Neural crest cell (in vitro differentiated cells): ENCODE measurements at places on chromosomes 7 and 10.

DNA sequence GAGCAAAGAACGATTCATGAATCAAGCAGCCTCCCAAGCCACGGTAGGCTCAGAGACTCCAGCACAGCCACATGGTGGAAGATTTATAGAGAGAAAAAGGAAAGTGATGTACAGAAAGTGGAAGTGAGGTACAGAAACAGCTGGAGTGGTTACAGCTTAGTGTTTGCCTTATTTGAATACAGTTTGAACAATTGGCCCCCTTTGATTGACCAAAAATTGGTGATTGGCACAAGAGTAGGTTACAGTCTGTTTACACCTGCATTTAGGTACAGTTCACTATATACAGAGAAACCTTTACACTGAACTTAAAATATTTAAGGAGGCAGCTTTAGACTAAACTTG lies 136.4 kb upstream of the ASAH2 start:
- no peak for DNase-seq

DNA sequence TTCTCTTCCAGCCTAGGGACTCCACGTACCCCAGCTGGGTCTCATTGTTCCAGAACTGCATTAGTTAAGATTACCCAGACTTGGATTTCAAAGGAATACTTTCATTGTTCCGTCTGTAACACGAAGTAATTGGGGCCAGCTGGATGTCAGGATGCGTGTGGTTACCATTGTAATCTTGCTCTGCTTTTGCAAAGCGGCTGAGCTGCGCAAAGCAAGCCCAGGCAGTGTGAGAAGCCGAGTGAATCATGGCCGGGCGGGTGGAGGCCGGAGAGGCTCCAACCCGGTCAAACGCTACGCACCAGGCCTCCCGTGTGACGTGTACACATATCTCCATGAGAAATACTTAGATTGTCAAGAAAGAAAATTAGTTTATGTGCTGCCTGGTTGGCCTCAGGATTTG lies 21.0 kb downstream of the LRRC17 start:
- peak; percentile 10 for DNase-seq

DNA sequence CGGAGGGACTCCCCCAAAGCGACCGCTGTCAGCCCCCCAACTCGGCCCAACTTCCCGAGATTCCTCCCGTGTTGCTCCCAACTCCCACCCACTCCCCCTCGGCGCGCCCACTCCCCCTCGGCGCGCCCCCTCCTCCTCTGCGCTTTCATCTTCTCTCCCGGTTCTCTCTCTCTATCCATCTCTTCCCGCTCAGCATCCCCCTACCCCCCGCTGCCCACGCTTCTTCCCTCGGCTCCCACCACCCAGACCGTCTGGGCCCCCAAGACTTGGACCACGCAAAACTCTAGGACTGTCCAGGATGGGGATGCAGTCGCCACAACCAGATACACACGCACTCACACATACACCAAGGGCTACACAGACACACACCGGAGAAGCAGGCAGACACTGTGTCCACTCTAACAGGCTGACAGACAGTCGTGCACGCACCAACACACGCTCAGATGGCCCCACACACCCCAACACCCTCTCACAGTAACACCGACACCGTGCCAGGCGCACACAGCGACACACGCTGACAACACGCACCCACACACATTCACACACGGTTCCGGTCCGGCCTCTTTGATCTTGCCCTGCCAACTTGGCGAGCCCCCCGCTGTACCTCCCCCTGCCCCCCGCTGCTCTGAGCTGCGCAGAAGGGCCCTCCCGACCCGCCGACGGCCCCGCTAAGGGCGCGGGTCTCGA lies 1.1 kb downstream of the GRID1 start:
- DNase-seq = no peak

DNA sequence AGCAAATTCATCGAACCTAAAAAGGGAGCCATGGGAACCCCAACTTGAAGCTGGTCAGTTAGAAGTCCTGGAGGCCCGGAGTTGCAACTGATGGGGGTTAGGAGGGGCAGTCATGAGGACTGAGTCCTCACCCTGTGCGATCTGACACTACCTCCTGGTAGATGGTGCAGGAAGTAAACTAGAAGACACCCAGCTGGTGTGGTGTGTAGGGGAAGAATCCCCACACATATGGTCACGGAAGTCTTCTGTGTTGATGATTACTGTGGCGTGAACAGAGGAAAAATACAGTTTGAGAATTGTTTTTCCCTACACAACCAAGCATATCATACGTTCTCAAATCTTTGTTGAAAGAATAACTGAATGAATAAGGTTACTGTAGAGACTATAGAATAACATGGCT lies 164.6 kb upstream of the KCTD7 start:
- no peak for DNase-seq

GRCh38 chr10:101512738-101513137 lies 75.3 kb downstream of the POLL start:
- DNase-seq = no peak

DNA sequence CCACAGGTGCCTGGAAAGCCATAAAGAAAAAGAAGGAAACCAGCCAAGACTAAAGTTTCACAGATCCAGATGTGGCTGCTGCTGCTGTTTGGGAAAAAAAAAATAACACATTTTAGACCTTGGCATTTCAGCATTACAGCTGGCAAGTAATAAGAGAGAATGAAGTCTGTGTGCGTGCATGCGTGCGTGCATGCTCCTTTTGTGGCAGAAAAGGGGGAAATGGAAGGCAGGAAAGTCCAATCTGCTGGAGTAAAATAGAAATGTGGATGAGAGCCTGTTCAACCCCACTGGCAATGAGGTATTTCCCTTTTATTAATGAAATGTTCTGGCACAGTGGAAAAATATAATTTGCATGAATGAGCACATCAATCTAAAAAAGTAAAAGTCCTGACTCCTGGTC lies 137.0 kb upstream of the SEMA3A start:
- DNase-seq = no peak
